ENCODE measurements at places on chromosomes 4 and X.

DNA sequence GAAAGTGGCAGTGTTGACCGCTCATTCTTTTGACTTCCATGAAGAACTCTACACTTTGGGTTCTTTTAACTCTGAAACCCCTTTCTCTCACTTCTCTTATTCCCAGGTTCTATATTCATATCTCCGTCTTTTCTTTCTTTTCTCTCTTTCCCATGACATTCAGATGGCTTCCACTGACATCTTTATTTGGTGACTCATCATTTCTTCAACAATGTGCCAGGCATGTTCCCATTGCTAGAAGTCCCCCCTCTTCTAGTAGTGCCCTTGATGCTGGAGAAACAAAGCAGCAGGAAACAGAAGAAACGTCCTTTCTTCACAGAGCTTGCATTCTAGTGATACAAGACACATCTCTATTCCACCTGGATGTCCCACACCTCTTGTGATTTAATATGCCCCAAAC is 33.3 kb downstream of the PKD2 start:
- no peak for DNase-seq
- no peak overlapping the region for H3K4me3 ChIP-seq
- H3K27ac ChIP-seq, result no peak overlapping the region

DNA sequence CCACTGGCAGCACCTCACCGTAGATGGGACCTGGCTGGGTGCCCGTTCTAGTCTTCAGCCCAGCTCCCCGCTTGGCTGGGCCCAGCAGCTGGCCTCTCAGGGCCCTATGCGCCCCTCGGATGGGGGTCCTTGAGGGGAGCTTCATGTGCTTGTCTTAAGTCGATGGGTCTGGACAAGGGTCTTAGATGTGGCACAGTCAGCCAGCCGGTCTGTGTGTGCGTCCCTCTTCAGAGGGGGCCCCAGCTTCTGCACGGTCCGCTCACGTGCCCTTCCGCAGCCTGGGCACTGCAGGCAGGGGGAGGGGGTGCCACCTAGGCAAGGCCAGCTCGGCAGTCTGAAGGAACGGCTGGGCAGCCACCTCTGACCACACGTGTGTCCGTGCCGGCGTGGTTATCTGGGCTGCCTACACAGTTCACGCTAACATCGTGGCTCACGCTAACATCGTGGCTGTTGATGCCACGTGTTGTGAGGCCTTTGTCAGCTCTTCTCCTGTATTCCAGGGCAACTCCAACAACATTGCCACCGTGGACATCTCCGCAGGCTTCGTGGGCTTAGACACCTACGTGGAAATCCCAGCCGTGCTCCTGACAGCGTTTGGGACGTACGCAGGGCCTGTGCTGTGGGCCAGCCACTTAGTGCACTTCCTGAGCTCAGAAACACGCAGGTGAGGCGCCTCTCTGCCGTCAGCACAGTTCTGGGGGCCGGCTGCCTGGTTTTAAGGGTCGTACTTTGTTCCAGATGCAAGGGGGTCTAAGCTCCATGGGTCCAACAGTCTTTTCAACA is 34.5 kb downstream of the PIGG start:
- peaks cover 39% of the 10 kb centered on the region for H3K36me3 ChIP-seq
- no peak overlapping the region for H3K4me3 ChIP-seq
- no peaks in the 10 kb centered on the region for H3K27me3 ChIP-seq
- no peak overlapping the region for H3K27ac ChIP-seq
- H3K4me1 ChIP-seq, result no peaks in the 10 kb centered on the region

- H3K36me3 ChIP-seq, result no peaks in the 10 kb centered on the region
- peaks cover 40% of the 10 kb centered on the region for H3K27me3 ChIP-seq
- no peaks in the 10 kb centered on the region for H3K4me1 ChIP-seq
- DNase-seq, result no peak
- H3K27ac ChIP-seq, result no peak overlapping the region
These were observed 174.8 kb upstream of the CXCL13 start for GRCh38 chr4:77430847-77431246.

GRCh38 chr4:138450546-138451275 is 208.6 kb upstream of the SLC7A11 start:
- peaks cover 17% of the 10 kb centered on the region for H3K4me1 ChIP-seq
- DNase-seq, result no peak
- no peaks in the 10 kb centered on the region for H3K27me3 ChIP-seq
- H3K36me3 ChIP-seq, result peaks cover 8% of the 10 kb centered on the region
- H3K27ac ChIP-seq, result no peak overlapping the region
- H3K4me3 ChIP-seq, result no peak overlapping the region

GRCh38 chrX:15376956-15377355 is 7.3 kb downstream of the VEGFD start:
- H3K4me3 ChIP-seq, result no peak overlapping the region
- H3K27me3 ChIP-seq, result no peaks in the 10 kb centered on the region
- no peak for DNase-seq
- no peaks in the 10 kb centered on the region for H3K36me3 ChIP-seq
- no peak overlapping the region for H3K27ac ChIP-seq

GRCh38 chrX:53265771-53266574 is 15.4 kb downstream of the IQSEC2 start:
- H3K36me3 ChIP-seq, result peaks cover 21% of the 10 kb centered on the region
- H3K4me3 ChIP-seq, result no peak overlapping the region
- DNase-seq, result no peak
- peaks cover 47% of the 10 kb centered on the region for H3K4me1 ChIP-seq
- no peak overlapping the region for H3K27ac ChIP-seq

DNA sequence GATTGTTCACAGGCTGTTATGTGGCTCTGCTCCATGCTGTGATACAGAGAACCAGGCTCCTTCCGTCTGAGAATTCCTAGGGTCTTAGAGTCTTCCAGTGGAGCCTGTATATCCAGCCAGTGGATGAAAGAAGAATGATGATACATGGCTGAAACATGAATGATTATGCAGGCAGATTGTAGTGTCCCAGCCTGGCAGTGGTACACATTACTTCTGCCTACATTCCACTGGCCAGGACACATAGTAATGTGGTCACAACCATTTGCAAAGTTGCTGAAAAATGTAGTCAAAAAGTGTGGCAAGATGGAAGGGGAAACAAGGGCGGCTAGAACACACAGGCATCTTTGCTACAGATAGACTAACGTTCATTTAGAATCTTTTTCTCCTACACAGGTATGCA is 4.5 kb upstream of the GBA3 start:
- H3K4me3 ChIP-seq, result no peak overlapping the region
- no peaks in the 10 kb centered on the region for H3K27me3 ChIP-seq
- no peak overlapping the region for H3K27ac ChIP-seq
- no peaks in the 10 kb centered on the region for H3K36me3 ChIP-seq
- H3K4me1 ChIP-seq, result no peaks in the 10 kb centered on the region

DNA sequence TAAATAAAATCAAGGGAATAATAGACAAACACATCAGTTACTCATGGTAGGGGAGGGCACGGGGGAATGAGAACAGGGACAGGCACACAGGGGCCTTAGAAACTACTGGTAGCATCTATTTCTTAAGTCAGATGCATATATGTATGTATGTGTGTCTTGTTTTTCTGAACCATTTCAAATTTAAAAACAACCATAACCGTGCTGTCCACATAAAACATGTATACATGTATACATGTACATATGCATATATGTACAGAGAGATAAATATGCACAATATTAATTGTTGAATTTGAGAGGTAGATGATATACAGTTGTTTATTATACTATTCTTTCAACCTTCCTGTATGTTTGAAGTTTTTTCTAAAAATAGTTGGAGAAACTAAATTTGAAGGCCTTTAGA is 7.8 kb upstream of the AWAT1 start:
- H3K4me3 ChIP-seq, result no peak overlapping the region
- H3K36me3 ChIP-seq, result no peaks in the 10 kb centered on the region
- no peaks in the 10 kb centered on the region for H3K4me1 ChIP-seq
- no peaks in the 10 kb centered on the region for H3K27me3 ChIP-seq
- H3K27ac ChIP-seq, result no peak overlapping the region
- DNase-seq, result no peak

DNA sequence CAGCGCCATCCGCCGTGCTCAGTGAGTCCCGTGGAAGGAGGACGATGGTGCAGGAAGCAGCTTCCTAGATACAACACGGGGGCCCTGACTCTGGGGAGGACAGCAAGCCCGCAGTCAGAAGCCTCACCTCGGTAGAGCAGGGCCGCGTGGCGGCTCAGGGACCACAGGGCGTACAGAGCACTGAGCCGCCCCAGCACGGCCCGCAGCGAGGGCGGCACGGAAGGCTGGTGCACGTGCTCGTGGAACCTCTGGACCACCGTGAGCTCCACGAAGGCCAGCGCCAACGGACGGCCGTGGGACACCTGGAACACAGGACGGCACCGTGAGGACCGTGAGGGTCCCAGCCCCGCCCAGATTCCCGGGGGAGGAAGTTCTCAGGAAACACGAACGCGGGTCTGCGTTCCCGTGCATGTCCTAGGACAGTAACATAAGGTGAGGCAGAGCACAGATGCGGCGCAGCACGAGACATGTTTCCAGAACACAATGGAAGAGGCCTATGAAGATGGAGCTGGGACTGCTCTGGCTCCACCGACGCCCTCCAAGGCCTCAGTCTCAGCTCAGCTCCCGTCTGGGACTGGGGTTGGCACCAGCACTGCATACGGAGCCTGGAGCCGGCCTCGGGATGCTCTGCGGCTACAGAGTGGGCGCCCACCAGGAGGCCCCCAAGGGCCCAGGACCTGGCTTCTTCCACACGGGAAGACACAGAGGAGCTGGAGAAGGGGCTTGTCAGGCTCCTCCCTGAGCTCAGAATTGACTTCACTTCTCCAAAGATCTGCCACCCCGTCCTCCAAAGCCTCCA is 65.5 kb downstream of the ACOX3 start:
- H3K4me1 ChIP-seq, result no peaks in the 10 kb centered on the region
- no peaks in the 10 kb centered on the region for H3K27me3 ChIP-seq
- no peak overlapping the region for H3K4me3 ChIP-seq
- H3K36me3 ChIP-seq, result no peaks in the 10 kb centered on the region

DNA sequence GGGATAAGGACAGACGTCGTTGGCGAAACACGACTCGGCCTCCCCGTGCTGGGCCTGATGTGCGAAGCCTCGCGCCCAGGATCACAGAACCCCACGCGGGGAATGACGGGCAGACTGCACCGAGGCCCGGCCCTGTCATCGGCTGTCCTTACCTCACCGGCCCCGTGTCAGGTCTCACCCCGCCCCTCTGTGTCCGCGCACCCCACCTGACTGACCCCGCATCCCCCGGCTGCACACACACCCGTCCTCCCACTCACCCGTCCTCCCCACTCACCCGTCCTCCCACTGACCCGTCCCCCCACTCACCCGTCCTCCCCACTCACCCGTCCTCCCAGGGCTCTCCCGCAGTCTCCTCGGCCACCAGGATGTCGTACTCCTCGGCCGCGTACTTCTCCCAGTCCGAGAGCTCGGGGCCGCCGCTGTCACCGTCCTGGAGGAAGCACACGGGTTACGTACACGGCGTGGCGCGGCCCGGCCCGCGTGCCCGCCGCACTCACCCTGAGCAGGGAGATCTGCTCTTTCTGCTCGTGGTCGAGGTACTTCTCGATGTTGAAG is 19.8 kb upstream of the GTPBP6 start:
- no peaks in the 10 kb centered on the region for H3K4me1 ChIP-seq
- no peak overlapping the region for H3K27ac ChIP-seq
- peaks cover 44% of the 10 kb centered on the region for H3K36me3 ChIP-seq
- H3K27me3 ChIP-seq, result no peaks in the 10 kb centered on the region
- no peak overlapping the region for H3K4me3 ChIP-seq

- no peak for DNase-seq
- no peaks in the 10 kb centered on the region for H3K27me3 ChIP-seq
- no peak overlapping the region for H3K4me3 ChIP-seq
- H3K4me1 ChIP-seq, result no peaks in the 10 kb centered on the region
- no peaks in the 10 kb centered on the region for H3K36me3 ChIP-seq
- no peak overlapping the region for H3K27ac ChIP-seq
These were observed 165.3 kb upstream of the FAM241A start for GRCh38 chr4:111979921-111980320.

- no peak overlapping the region for H3K4me3 ChIP-seq
- peaks cover 5% of the 10 kb centered on the region for H3K36me3 ChIP-seq
- no peak overlapping the region for H3K27ac ChIP-seq
- no peaks in the 10 kb centered on the region for H3K4me1 ChIP-seq
- DNase-seq, result no peak
- no peaks in the 10 kb centered on the region for H3K27me3 ChIP-seq
These were observed 101.0 kb downstream of the GATB start for GRCh38 chr4:151659601-151660364.

DNA sequence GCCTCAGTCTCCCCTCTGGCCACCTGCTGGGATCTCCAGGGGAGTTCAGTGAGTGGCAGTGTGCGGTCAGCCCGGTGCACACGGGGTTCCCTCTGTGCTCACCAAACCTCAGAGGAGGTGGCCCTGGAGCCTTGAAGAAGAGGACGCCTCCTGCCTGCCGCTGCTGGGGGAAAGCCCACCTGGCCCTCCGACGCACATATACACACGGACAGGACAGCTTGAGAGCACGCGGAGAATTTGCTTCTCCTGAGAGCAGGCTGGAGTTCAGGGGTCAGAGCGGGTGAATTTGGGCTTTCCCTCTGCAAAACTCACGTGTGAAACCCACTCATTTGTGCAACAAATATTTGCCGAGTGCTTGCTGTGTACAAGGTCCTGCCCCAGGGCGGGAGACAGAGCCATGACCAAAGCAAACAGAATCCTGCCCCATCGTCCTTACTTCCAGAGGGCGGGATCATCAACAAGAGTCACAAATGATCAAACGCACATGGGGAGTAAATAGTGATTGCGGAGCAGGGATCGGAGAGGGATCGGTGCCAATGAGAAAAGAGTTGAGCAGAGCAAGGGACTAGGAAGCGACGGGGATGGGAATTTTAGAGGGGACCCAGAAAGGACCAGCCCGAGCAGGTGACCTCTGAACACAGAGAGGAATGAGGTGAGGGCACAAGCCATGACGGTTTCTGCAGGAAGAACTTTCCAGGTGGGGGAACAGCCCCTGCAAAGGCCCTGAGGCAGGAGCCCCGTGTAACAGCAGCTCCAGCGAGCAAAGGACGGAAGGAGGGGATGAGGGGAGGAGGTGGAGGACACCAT is 17.6 kb downstream of the BLOC1S4 start:
- H3K36me3 ChIP-seq, result peaks cover 5% of the 10 kb centered on the region
- DNase-seq, result no peak
- H3K4me1 ChIP-seq, result no peaks in the 10 kb centered on the region
- H3K27me3 ChIP-seq, result no peaks in the 10 kb centered on the region
- H3K27ac ChIP-seq, result no peak overlapping the region

DNA sequence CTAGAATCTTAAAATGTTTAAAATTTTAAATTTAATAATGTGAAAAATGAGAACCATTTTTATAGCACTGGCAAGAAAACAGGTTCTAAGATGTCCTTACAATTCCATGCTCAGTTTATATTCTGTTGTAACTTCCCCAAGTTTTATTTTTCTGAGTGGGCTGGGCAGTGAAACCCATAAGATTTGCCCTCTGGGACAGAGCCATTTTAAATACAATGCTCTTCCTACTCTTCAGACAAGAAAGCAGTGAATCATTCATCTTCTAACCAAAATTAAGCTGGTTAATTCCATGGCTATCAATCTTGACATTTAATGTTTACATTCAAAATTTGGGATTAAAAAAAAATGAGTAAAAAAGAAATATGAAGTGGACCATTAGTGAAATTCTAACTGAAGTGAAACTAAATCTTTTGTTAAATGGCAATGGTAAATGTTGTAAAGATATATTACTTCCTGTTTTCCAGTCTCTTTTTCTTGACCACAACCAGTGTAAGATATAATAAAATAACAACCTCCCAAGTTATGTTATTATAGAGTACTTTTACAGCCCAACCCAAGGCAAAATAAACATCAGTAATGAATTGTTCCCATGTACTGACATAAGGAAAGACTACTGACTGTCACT is 37.2 kb upstream of the PTPN13 start:
- DNase-seq, result no peak
- no peaks in the 10 kb centered on the region for H3K4me1 ChIP-seq
- H3K27me3 ChIP-seq, result no peaks in the 10 kb centered on the region
- H3K36me3 ChIP-seq, result no peaks in the 10 kb centered on the region
- H3K4me3 ChIP-seq, result no peak overlapping the region
- no peak overlapping the region for H3K27ac ChIP-seq

GRCh38 chr4:16489226-16489625 is 263.0 kb upstream of the TAPT1 start:
- H3K27me3 ChIP-seq, result peaks cover 8% of the 10 kb centered on the region
- H3K4me3 ChIP-seq, result no peak overlapping the region
- no peaks in the 10 kb centered on the region for H3K36me3 ChIP-seq
- H3K27ac ChIP-seq, result no peak overlapping the region

All from Calu3 (cell line).